Mesendoderm (in vitro differentiated cells): ENCODE measurements at places on chromosomes 2 and 18.
A peak's percentile ranks its signal among the peaks of the same experiment; 100 is the strongest.

GRCh38 chr2:1004398-1004797 lies 53.7 kb downstream of the SNTG2 start:
- H3K4me3 ChIP-seq: no peak overlapping the region
- no peak for DNase-seq
- no peak overlapping the region for H3K27ac ChIP-seq
- H3K27me3 ChIP-seq: no peaks in the 10 kb centered on the region

GRCh38 chr2:179677077-179677688 lies 184.2 kb downstream of the ZNF385B start:
- no peak for DNase-seq
- no peak overlapping the region for H3K27ac ChIP-seq
- no peaks in the 10 kb centered on the region for H3K4me1 ChIP-seq
- no peak overlapping the region for H3K4me3 ChIP-seq
- H3K36me3 ChIP-seq: no peaks in the 10 kb centered on the region

GRCh38 chr2:119517433-119517832 lies 6.8 kb downstream of the SCTR start:
- DNase-seq: peak; percentile 77
- H3K36me3 ChIP-seq: no peaks in the 10 kb centered on the region
- H3K27me3 ChIP-seq: peaks cover 1% of the 10 kb centered on the region
- H3K27ac ChIP-seq: no peak overlapping the region

DNA sequence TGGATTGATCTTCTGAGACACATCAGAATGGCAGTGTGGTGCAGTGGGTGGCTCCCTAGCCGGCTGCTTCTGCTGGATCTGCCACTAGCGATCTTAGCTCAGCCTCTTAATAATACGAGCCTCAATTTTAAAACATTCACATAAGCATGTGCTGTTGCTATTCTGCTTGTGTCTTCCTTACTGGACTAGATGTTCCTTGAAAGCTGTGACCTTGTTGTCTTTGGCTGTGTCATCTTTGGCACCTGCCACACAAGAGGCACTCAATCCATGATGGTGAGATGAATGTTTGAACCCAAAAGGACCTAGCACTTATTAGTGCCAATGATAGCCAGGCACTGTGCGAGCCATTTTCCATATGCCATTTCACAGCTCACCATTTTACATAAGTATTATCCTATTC lies 393.0 kb downstream of the ALK start:
- H3K36me3 ChIP-seq: no peaks in the 10 kb centered on the region
- H3K4me3 ChIP-seq: no peak overlapping the region
- no peaks in the 10 kb centered on the region for H3K4me1 ChIP-seq
- no peak for DNase-seq
- H3K27me3 ChIP-seq: no peaks in the 10 kb centered on the region

GRCh38 chr2:39781697-39782096 lies 2.6 kb upstream of the THUMPD2 start:
- H3K36me3 ChIP-seq: no peaks in the 10 kb centered on the region
- no peak overlapping the region for H3K27ac ChIP-seq
- DNase-seq: no peak
- peaks cover 2% of the 10 kb centered on the region for H3K4me1 ChIP-seq
- no peak overlapping the region for H3K4me3 ChIP-seq
- no peaks in the 10 kb centered on the region for H3K27me3 ChIP-seq

DNA sequence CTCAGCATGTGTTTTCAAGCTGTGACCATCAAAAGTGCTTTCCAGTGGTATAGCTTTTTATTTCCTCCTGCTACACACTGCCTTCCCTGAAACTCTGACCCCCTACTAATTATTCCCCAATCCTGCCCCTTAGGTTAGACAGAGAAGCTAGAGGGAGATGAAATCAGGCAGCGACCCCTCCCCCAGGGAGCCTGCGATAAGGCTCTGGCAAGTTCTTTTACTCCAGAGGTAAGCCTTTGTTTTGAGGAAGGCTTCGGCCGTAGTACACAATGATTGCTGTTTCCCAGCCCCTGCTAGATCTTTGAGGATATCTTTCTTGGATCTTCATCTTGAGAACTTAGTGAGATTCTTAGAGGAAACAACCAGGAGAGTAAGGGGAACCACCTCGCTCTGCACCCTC lies 33.5 kb upstream of the NOL4 start:
- no peak overlapping the region for H3K27ac ChIP-seq
- no peak overlapping the region for H3K4me3 ChIP-seq
- no peaks in the 10 kb centered on the region for H3K27me3 ChIP-seq
- no peaks in the 10 kb centered on the region for H3K36me3 ChIP-seq

GRCh38 chr2:112454586-112454985 lies 21.1 kb upstream of the RGPD8 start:
- no peaks in the 10 kb centered on the region for H3K4me1 ChIP-seq
- no peak for DNase-seq
- H3K4me3 ChIP-seq: no peak overlapping the region
- no peaks in the 10 kb centered on the region for H3K27me3 ChIP-seq
- no peaks in the 10 kb centered on the region for H3K36me3 ChIP-seq
- H3K27ac ChIP-seq: no peak overlapping the region

GRCh38 chr2:40431600-40431955 lies 20.3 kb downstream of the SLC8A1 start:
- no peaks in the 10 kb centered on the region for H3K36me3 ChIP-seq
- no peak overlapping the region for H3K27ac ChIP-seq
- no peaks in the 10 kb centered on the region for H3K27me3 ChIP-seq

GRCh38 chr2:54979321-54980044 lies 70.8 kb downstream of the RTN4 start:
- peak; percentile 65 for DNase-seq
- H3K4me3 ChIP-seq: no peak overlapping the region
- no peaks in the 10 kb centered on the region for H3K27me3 ChIP-seq
- H3K27ac ChIP-seq: no peak overlapping the region
- H3K4me1 ChIP-seq: no peaks in the 10 kb centered on the region

GRCh38 chr2:28448793-28449100 lies 47.1 kb upstream of the PLB1 start:
- H3K27me3 ChIP-seq: no peaks in the 10 kb centered on the region
- H3K4me1 ChIP-seq: no peaks in the 10 kb centered on the region
- H3K27ac ChIP-seq: no peak overlapping the region
- no peak overlapping the region for H3K4me3 ChIP-seq
- DNase-seq: no peak
- no peaks in the 10 kb centered on the region for H3K36me3 ChIP-seq

GRCh38 chr2:106137731-106138521 lies 56.2 kb downstream of the UXS1 start:
- H3K4me3 ChIP-seq: no peak overlapping the region
- no peaks in the 10 kb centered on the region for H3K27me3 ChIP-seq
- H3K4me1 ChIP-seq: no peaks in the 10 kb centered on the region
- H3K27ac ChIP-seq: no peak overlapping the region

DNA sequence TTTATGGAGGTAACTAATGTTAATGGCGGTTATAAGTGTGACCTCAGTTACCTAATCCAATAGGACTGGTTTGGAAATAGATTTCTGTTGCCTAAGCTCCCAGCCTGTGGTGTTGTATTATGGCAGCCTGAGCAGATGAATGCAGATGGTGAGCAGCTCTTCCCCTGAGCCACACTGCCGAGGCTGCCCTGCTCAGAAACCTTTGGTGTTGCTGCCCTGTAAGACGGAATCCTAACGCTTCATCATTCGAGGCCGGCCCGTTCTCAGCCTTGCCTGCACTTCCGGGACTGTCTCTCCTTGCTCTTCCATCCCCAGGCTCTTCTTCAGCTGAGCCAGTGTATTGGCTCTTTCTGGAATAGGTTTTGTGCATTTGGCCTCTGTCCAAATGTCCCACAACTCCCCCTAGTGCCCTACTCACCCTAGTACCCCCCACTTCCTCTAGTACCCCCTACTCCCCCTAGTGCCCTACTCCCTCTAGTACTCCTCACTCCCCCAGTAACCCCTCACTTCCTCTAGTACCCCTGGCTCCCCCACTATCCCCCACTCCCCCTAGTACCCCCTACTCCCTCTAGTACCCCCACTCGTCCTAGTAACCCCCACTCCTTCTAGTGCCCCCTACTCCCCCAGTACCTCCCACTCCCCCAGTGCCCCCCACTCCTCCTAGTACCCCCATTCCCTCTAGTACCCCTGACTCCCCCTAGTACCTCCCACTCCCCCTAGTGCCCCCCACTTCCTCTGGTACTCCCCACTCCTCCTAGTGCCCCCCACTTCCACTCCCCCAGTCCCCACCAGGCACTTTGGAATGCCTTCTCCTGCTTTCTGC lies 106.0 kb upstream of the TAF1B start:
- H3K36me3 ChIP-seq: no peaks in the 10 kb centered on the region
- H3K27me3 ChIP-seq: no peaks in the 10 kb centered on the region
- no peak overlapping the region for H3K27ac ChIP-seq
- H3K4me3 ChIP-seq: no peak overlapping the region

DNA sequence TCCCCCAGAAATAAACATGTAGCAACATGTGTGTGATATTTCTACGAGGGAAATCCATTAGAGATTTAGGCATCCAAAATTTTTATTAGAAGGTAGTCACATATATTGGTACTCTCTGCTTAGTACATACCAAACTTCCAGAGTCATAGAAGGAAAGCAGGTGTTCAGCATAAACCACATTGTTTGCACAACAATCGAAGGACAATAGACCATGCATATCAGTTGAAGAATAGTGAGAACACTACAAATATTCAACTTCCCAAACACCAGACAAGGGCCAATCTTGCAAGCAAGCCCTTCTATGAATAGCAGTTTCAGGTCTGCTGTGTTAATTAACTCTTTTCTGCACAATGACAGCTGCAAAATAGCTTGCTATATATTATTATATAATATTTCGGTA lies 702.2 kb downstream of the ERBB4 start:
- DNase-seq: no peak
- H3K27me3 ChIP-seq: no peaks in the 10 kb centered on the region
- no peak overlapping the region for H3K27ac ChIP-seq
- H3K4me1 ChIP-seq: no peaks in the 10 kb centered on the region

- H3K27me3 ChIP-seq: no peaks in the 10 kb centered on the region
- H3K4me1 ChIP-seq: no peaks in the 10 kb centered on the region
- H3K36me3 ChIP-seq: no peaks in the 10 kb centered on the region
- DNase-seq: no peak
- H3K27ac ChIP-seq: no peak overlapping the region
These were observed 1195.7 kb upstream of the ZEB2 start for GRCh38 chr2:145715601-145716000.

- H3K4me1 ChIP-seq: no peaks in the 10 kb centered on the region
- no peak overlapping the region for H3K4me3 ChIP-seq
- H3K27ac ChIP-seq: no peak overlapping the region
- DNase-seq: no peak
- H3K27me3 ChIP-seq: no peaks in the 10 kb centered on the region
These were observed 587.2 kb upstream of the PKDCC start for GRCh38 chr2:41460661-41461060.

GRCh38 chr2:203600286-203600685 lies 65.2 kb upstream of the RAPH1 start:
- no peaks in the 10 kb centered on the region for H3K4me1 ChIP-seq
- H3K27ac ChIP-seq: peak overlapping the region; percentile 77
- no peaks in the 10 kb centered on the region for H3K27me3 ChIP-seq
- peak; percentile 97 for DNase-seq
- H3K36me3 ChIP-seq: no peaks in the 10 kb centered on the region

GRCh38 chr18:14086458-14087231 lies 45.6 kb downstream of the ZNF519 start:
- no peak overlapping the region for H3K4me3 ChIP-seq
- no peaks in the 10 kb centered on the region for H3K27me3 ChIP-seq
- H3K36me3 ChIP-seq: no peaks in the 10 kb centered on the region

- no peak overlapping the region for H3K27ac ChIP-seq
- no peaks in the 10 kb centered on the region for H3K27me3 ChIP-seq
- DNase-seq: no peak
- no peaks in the 10 kb centered on the region for H3K36me3 ChIP-seq
- no peaks in the 10 kb centered on the region for H3K4me1 ChIP-seq
These were observed 232.7 kb downstream of the PRKCE start for GRCh38 chr2:45884126-45884525.

GRCh38 chr2:191178806-191179514 lies 28.2 kb upstream of the STAT4 start:
- peaks cover 2% of the 10 kb centered on the region for H3K4me1 ChIP-seq
- no peaks in the 10 kb centered on the region for H3K36me3 ChIP-seq
- H3K4me3 ChIP-seq: no peak overlapping the region
- no peak overlapping the region for H3K27ac ChIP-seq
- DNase-seq: no peak

DNA sequence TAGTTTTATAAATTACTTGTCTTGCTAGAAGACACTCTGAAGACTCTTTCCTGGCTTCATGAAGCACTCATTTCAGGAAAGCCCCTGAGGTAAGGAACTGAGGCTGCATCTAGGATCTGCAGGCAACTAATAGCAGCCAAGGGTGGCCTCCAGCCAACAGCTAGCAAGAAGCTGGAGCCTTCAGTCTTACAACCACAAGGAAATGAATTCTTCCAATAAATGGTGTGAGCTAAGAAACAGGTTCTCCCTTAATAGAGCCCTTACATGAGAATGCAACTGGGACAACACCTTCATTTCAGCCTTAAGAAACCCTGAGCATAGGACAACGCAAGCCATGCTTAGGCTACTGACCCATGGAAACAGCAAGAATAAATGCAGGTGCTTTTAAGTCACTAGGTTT lies 254.6 kb upstream of the RBBP8 start:
- DNase-seq: no peak
- H3K4me3 ChIP-seq: no peak overlapping the region
- H3K4me1 ChIP-seq: no peaks in the 10 kb centered on the region
- no peaks in the 10 kb centered on the region for H3K27me3 ChIP-seq

DNA sequence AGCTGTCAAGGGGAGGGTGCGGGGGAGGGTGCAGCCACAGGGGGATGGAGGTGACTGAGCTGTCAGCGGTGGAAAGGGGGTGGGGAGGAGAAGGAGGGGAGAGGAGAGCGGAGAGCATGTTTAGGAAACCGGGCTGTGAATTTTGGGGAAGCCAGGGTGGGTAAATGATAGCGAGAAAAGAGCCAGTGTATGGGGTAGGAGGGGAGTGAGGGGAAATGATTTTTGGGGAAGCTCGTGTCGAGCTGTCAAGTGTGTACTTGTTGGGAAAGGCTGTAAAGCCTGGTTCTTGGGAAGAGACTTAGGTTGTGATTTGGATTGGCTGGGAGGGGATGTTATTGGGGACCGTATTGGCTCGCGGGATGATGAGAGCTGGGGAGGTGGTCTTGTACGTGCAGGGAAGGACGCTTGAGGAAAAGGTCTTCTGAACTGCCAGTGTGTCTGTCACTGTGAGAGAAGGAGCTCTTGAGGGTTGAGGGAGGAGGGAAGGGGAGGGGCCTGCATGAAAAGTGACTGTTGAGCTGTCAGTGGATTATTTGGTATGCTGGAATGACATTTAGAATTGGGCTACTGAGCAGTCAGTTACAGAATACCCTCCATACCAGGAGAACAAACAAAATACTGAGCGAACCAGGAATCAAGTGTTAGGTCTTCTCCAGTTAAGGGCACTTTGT lies 1.0 kb downstream of the UBR3 start:
- H3K36me3 ChIP-seq: no peaks in the 10 kb centered on the region
- H3K27ac ChIP-seq: no peak overlapping the region
- peaks cover 6% of the 10 kb centered on the region for H3K4me1 ChIP-seq
- no peaks in the 10 kb centered on the region for H3K27me3 ChIP-seq
- H3K4me3 ChIP-seq: peak overlapping the region; percentile 50
- DNase-seq: peak; percentile 73

GRCh38 chr2:164644036-164644700 lies 22.9 kb upstream of the GRB14 start:
- no peak overlapping the region for H3K4me3 ChIP-seq
- H3K4me1 ChIP-seq: no peaks in the 10 kb centered on the region
- no peaks in the 10 kb centered on the region for H3K36me3 ChIP-seq
